Myometrial cell (primary cell): ENCODE measurements at places on chromosomes 7 and 10. TPM values are rescaled to one million over a fixed set of nuclear protein-coding genes. Genes with fewer than 3 reads are reported as not detected.

RADIL gene
- total RNA-seq: 0.58 and 1.6 TPM in 2 replicates

TFR2 gene
- 0.35 TPM in 1 of 2 replicates, not detected in the other for total RNA-seq

AGAP3 gene
- total RNA-seq: 29.6 and 36.9 TPM in 2 replicates

TIAL1 gene
- total RNA-seq: 38.3 and 53.9 TPM in 2 replicates

PLAC9 gene
- not detected in 2 replicates for total RNA-seq

SOSTDC1 gene
- total RNA-seq: 0.29 TPM in 1 of 2 replicates, not detected in the other

DRGX gene
- total RNA-seq: not detected in 2 replicates

PKD2L1 gene
- not detected in 2 replicates for total RNA-seq

OLAH gene
- not detected in 2 replicates for total RNA-seq
